Stimulated activated CD4-positive, alpha-beta T cell treated with anti-CD3 and anti-CD28 coated beads, TNF-alpha, amount 100 ng/mL, for 1 hour (primary cell): ENCODE measurements at places on chromosomes 2 and 18.

DNA sequence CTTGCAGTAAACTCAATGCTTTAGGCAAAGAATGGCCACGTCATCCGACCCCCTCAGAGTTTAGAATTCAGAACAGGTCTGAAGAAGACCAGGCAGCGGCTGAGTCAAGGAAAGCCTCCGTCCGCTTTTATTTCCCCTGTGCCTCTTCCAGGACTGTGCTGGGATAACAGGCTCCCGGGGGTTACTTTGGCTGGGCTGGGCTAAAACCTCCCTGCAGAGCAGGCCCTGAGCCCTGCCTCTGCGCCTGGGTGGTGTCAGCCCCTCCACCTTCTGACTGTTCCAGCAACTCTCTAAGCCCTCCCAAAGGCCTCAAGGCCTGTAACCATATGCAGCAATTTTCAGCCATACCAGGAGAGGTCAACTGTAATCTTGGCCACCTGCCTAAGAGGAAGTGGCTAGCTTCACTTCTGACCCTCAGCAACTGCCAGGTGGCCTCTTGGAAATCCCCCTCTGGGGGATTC, 166.5 kb downstream of the RPIA start:
- no peak for DNase-seq

DNA sequence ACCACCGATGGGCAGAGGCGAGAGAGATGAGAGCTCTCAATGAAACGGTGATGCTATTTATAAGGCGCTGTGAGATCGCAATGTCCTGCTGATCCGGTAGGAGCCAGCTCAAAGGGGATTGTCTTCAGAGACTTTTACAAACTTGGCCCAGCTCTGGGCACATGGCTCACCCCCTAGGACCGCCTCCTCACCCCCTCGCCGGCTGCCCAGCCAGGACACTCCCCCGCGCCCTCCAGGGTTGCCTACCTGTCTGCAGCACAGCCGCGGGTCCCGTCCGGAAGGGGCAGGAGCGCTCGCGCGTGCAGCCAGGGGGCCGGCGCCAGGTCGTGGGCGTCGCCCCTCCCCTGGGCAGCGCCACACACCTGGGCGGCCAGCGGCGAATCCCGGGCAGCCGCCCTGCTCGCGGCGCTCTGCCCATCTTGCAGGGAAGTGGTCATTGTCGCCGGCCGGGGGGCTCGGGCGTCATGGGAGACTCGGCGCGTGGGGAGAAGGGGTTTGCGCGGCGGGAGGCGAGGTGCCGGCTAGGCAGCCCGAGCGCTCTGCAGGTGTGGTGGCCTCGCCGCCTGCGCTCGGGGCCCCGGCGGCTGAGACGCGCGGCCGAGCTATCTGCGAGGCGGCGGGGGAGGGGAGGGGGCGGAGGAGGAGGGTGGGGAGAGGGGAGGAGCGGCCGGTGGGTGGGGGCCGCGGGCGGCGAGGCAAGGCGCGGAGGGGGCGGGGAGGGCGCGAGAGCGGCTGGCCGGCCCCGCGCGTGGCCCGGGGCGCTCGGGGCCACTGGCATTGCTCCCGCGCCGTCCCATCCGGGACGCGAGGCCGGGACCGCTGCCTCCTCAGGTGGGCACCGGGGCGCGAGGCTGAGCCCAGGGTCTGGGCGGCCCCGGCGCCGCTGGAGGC, at the start of gene GRB14:
GRB14 (minus strand) TSS at position 610 of the 891 bp plus-strand sequence; CDS start at position 437, 173 bp downstream.
- no peak for DNase-seq

- no peak for DNase-seq
Observed at GRCh38 chr2:218882461-218882816, 1.8 kb downstream of the WNT10A start.

- DNase-seq, result no peak
Observed at GRCh38 chr2:217466805-217467204, 536.0 kb downstream of the TNS1 start.

- DNase-seq, result no peak
Observed at GRCh38 chr2:75666911-75667310, 20.3 kb downstream of the MRPL19 start.
